ENCODE measurements at places on chromosomes 3 and 15. TPM values are rescaled to one million over a fixed set of nuclear protein-coding genes. Genes with fewer than 3 reads are reported as not detected.

Gene MRAS
- total RNA-seq: 14.1 TPM

Gene NTRK3
- total RNA-seq: 0.41 TPM

Gene CSK
- 48.0 TPM for total RNA-seq

Gene ARPP21
- total RNA-seq: not detected

Gene EAF1
- total RNA-seq: 28.6 TPM

Gene TRH
- total RNA-seq: not detected
